Stimulated activated CD8-positive, alpha-beta memory T cell treated with anti-CD3 and anti-CD28 coated beads, Interleukin-12 subunit alpha, Interleukin-12 subunit beta, amount 100 ng/mL, for 1 hour (primary cell): ENCODE measurements at places on chromosomes 1 and 21.

GRCh38 chr21:41459884-41460534, 34.0 kb downstream of the MX1 start:
- DNase-seq, result no peak

- DNase-seq, result peak; percentile 33
These were observed 49.8 kb downstream of the ACOT7 start for GRCh38 chr1:6343506-6344405.

- DNase-seq, result no peak
These were observed 101.7 kb downstream of the BCAR3 start for GRCh38 chr1:93579891-93580290.

DNA sequence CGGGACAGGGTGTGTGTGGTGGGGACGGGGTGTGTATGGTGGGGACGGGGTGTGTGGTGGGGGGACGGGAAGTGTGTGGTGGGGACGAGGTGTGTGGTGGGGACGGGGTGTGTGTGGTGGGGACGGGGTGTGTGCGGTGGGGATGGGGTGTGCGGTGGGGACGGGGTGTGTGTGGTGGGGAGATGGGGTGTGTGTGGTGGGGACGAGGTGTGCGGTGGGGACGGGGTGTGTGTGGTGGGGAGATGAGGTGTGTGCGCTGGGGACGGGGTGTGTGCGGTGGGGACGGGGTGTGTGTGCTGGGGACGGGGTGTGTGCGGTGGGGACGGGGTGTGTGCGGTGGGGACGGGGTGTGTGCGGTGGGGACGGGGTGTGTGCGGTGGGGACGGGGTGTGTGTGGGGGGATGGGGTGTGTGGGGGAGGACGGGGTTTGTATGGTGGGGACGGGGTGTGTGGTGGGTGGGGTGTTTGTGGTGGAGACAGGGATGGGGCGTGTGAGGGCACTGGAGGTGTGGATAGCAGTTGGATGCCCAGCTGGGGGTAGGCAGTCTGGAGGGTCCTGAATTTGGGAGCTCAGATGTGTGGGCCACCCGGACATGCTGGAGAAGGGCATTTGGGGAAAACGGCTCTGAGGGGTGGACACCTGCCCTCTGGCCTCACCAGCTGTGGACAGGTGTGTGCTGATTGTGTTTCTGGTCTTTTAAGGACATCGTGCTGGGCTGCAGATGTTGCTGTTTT, 16.9 kb downstream of the IBA57 start:
- no peak for DNase-seq

GRCh38 chr1:60923389-60924087, 158.8 kb upstream of the NFIA start:
- DNase-seq, result no peak

DNA sequence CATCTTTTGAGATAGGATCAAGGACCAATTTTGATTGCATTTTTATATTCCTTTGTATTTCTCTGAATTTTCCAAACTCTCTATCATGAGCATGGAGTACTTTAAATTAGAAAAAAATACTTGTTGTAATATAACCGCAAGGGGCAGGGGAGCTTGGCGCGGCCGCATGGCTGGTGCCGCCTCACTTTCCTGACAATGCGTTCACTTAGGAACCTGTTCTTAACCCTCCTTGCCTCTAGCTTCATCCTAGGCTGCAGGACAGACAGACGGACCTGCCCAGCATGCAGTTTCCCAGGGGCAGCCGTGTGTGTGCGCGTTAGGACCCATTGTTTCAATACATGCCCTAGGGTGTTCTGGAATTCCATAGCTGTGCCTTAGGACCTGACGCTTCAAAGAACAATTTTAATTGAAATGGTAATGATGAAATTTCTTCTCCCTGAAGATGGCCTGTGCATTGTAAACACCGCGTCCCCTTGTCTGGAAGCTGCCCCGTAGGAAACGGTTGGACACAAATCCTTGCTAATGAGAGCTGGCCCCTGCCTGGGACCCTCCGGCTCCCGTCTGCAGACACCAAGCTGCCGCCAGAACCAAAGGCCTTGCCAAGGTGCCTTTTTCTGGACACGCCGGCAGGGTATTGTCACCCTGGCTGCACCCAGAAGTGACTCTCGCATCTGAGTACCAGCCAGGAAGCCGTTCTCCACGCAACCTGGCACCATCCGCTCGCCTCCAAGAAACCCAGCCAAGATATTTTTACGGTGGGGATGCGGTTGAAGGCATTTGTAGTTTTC, 466.4 kb downstream of the NPHP4 start:
- no peak for DNase-seq

DNA sequence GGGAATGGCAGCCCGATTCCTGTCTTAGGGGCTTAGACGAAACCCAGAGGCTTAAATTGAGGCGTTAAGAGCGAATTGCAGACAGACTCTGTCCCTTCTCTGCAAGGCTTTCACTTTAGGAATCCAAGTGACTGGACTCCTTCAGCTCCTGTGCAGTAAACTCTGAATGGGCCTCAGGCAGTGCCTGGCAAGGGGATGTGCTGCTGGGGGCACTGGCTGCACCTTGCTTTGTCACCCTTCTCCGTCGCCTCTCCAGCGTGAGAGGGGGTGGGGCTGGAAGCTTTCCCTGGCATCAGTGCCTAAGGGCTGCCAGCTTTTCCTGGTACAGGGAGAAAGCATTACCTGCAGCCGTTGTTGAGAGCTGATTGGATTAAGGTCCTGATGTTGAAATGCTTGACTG, 39.9 kb upstream of the NFASC start:
- no peak for DNase-seq

- DNase-seq, result no peak
These were observed 55.3 kb upstream of the SIM2 start for GRCh38 chr21:36643374-36644250.

DNA sequence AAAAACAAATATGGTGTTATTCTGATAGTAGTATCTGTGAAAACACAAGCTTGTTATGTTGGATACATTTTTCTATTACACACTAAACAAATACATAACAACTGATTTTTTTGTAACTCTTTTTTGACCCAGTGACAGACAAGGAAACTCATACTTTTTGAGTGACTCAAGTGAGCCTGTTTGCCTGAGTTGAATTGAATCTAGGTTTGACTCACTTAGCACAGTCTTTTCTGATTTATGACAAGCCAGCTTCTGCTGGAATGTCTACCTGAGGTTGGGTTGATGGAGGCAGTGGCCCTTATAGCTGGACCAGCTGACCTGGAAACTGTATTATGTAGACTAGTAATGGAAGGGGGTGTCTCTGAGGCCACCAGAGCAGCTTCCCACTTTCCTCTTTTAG, 4.2 kb upstream of the CLCA4 start:
- no peak for DNase-seq

DNA sequence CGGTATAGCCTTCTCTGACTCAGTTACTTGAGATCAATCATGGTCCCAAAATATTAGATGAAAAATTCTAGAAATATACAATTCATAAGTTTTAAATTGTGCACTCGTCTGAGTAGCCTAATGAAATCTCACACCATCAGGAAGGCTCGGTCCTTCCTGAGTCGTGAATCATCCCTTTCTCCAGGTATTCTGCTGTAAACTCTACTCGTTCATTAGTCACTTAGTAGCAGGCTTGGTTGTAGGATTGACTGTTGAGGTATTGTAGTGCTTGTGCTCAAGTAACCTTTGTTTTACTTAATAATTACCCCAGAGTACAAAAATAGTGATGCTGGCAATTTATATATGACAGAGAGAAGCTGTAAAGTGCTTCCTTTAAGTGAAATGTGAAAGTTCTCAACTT, 238.7 kb downstream of the OLFM3 start:
- DNase-seq, result no peak

- no peak for DNase-seq
These were observed 54.0 kb upstream of the ACTL8 start for GRCh38 chr1:17700945-17701810.

DNA sequence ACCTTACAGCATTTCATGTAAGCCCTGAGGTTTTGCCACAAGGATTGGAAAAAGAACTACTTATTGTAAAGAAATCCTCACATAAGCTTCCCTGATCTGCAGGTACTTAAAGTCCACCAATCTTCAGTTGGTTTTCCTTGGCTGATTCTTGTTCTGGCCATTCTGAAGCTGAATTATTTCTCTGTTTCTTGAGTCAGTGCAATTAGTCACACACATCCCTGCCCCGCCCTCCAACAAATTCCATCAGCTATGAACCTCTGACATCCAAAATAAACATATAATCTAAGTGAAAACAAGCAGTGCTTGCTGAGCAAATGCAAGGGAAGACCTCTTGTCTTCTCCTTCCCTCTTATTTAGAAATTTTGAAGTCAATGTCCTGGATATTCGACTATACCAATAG, 8.2 kb upstream of the FNDC7 start:
- DNase-seq, result no peak

GRCh38 chr1:2174348-2175054, 20.1 kb downstream of the FAAP20 start:
- no peak for DNase-seq

DNA sequence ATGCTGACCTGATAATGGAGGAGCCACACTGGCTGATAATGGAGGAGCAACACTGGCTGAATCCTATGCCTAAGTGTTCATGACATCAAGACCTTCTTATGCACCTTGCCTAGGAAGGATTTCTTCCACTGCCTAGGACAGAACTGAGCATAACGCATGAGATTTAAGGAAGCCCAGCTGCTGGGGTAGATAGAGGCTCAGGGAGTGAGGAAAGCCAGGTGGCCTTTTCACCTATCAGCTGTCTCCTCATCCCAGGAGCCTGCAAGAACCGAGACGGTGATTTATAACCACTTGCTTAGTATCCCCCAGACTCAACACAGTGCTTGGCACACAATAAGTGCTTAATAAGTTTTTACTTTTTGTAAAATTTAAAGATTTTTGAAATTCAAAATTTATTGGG, 7.4 kb upstream of the CTBS start:
- no peak for DNase-seq

DNA sequence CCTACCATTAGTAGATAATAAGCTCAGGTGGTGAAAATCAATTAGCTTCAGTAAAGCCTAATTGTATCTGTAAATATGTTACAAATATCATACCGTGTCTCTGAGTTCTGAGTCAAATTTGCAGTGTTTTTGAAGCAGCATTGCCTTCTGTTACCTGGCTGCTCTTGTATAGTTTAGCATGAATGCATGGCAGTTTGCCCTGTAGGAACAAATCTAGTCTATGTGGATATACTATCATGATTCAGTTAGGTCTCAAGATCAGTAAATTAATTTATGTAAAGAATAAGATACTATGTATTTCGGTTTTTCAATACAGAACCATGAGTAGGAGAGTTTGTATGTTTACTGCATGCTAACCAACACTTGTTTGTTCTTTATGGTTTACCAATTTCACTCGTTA, 240.6 kb upstream of the C1orf105 start:
- DNase-seq, result no peak

GRCh38 chr1:23571465-23571864, 12.2 kb upstream of the ID3 start:
- no peak for DNase-seq

GRCh38 chr1:214125819-214126218, 138.0 kb downstream of the PROX1 start:
- no peak for DNase-seq

DNA sequence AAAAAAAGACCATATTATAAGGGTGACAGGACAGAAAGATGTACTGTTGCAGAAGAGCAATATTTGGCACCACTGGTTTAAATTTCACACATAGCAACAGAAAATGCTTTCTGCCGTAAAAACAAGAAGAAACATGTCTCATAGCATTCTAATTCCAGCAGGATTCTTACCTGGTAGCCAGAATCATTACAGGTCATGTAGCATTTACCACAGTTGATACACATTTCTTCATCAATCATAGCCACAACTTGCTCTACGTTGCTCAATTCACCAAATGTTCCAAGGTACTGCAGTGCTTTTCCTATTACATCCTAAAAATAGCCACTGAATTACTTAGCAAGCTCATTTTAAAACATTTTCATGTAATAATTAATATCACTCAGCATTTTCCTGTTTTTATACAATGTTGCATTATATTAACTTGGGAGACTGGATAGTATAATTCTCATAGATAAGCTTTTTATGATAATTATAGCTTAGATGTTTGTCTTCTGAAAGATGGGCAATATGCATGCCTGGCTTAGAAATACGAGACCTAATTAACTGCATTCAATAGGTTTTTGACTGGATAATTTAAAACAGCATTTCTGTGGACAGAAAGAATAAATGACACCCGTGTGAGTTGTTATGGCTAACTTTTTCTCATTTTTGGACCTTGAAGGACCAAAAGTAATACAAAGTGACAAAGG, 360.7 kb downstream of the PTBP2 start:
- DNase-seq, result no peak

DNA sequence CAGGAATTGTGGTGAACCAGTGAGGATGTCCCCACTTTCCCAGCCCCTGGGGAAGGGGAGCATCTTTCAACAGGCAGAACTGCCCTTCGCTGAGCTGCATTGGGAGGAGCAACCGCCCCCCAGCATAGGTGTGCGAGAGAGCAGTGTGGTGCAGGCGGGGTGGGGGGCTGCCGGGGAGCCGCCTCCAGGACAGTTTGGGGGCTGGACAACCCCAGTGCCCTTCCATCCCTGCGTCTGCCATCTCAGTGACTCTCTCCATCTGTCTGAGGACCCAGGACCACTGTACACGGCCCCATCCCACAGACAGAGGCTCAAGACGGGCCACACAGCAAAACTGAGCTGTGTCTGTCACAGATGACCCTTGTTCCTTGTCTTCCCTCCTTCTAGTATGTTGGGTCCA, 14.2 kb downstream of the PODN start:
- no peak for DNase-seq
